ENCODE measurements at places on chromosomes 7 and 10.

DNA sequence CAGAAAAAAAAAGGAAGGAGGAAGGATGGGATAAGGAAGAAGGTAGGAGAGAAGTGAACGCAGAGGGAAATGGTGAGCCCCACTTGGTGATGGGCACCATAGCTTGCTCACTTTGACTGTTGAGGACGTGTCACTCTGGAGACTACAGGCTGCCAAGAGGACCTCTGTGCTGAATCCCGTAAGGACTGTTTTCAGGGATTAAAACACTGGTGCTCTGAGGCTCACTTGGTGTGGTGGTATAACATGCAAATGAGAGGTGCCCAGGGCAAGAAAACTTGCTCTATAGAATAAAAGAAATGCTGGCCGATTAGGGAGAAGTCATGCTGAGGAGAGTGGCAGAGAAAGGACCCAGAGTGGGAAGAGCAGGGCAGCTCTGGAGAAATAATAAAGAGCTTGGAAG, 5.3 kb upstream of the IL2RA start:
- no peak for DNase-seq

- DNase-seq = no peak
Measured at GRCh38 chr7:21718391-21718790, 175.6 kb downstream of the DNAH11 start.

DNA sequence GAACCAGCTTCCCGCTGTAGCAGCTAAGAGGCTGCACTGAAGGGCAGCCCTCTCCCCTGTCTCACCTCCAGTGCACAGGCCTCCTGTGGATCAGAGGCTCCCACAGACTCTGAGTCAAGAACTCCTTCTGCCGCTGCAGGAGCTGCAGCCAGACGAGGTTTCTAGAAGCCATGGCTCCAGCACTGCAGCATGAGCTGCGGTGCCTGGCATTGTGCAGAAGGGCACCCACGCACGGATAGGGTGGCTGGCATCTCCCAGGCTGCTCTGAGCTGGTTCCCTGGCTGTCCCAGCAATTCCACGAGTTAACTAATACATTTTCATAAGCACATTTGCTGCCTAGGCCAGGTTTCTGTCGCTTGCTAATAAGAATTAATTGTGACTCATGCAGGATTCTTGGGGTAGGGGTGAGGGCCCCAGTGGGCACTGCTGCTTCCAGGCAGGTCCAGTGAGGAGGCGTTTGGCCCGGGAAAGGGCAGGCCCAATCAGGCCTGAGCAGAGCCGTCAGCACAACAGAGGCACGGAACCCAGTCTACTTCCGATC, 594.2 kb downstream of the DNAJB6 start:
- no peak for DNase-seq

- DNase-seq = no peak
Measured at GRCh38 chr7:66768865-66769832, 28.6 kb downstream of the RABGEF1 start.

DNA sequence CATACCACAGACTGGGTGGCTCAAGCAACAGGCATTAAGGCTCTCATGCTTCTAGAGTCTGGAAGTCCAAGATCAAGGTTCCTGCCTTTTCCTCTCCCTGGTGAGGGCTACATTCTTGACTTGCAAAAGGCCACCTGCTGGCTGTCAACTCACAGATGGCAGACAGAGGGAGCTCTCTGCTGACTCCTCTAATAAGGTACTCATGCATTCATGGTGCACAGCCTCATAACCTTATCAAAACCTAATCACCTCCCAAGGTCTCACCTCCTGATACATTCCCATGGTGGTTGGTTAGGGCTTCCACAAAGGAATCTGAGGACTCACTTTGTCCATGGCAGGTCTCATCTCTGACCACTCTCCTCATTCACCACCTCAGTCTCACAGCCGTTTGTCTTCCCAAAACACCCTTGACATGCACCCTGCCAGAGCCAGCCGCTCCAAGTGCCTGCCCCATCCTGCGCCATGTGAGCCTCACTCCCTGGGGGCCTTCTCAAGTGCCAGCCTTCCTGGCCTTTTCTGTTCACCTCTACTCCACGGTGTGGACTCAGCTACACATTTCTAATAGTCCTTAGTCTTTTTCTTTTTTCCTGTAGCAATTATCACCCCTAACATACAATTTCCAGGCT, 400.3 kb upstream of the ADARB2 start:
- DNase-seq = no peak

GRCh38 chr7:37230221-37230620, 218.4 kb downstream of the ELMO1 start:
- no peak for DNase-seq

DNA sequence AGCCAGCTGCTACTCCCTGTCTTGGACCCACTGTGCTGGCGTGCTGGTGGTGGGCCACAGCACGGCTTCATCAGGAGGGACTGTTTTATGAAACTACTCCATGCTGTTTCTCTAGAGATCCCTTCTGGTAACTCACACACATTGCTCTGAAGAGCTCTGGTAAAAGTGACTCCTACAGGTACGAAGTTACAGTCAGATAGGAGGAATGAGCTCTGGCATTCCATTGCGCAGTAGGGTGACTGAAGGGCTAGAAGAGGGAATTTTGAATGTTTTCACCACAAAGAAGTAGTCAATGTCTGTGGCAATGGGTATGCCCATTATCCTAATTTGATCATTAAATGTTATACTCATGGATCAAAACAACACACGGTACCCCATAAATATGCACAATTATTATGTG, 609 bp downstream of the MAT1A start:
- DNase-seq = no peak

- no peak for DNase-seq
Measured at GRCh38 chr7:134013249-134013648, 113.9 kb upstream of the LRGUK start.

GRCh38 chr10:101446071-101446470, 92.1 kb downstream of the BTRC start:
- no peak for DNase-seq

- DNase-seq = no peak
Measured at GRCh38 chr10:96700374-96701099, 19.8 kb downstream of the PIK3AP1 start.

- DNase-seq = no peak
Measured at GRCh38 chr10:62017491-62017870, 116.0 kb downstream of the ARID5B start.

DNA sequence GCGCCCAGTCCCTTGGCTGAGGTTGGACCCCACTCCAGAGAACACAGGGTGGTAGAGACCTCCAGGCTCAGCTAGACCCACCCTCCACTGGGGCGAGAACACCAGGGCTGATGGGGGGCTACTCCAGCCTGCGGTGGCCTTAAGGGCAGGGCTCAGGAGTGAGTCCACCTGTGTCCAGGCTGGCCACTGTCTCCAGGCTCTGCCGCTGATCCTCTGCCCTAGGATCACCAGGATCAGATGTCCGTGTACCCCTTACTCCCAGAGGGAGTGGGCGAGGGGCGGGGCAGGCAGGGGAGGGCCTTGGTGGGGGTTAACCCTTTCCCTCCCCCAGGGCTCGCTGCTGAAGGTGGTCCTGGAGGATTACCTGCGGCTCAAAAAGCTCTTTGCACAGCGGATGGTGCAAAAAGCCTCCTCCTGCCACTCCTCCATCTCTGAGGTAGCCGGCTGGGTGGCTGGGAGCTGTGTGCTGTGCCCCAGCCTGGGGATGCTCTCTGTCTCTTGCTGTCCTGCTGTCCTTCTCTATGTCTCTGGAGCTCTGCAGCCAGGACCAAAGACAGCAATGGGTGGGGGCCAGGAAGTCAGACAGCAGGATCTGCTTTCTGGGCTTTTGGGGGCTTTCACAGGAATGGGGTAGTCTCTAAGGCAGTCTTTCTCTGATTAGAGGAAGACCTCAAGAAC, 38.0 kb downstream of the PSAP start:
- no peak for DNase-seq

DNA sequence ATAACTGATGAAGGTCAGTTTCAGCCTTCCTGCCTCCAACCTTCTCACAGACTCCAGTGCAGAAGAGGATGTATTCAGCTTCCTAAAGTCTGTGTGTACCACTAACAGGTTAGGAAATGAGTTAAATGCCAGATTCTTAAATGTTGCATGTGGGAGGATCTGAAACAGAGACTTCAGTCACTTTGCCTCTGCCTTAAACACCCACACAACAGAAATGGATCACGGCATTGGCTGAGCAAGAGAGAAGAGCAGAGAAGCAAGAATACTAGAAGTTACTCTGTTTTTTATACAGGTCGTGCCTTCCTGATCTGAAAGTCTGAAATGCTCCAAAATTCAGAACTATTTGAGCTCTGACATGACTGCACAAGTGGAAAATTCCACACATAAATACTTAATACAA, 98.9 kb upstream of the ARHGAP21 start:
- DNase-seq = peak; percentile 7

DNA sequence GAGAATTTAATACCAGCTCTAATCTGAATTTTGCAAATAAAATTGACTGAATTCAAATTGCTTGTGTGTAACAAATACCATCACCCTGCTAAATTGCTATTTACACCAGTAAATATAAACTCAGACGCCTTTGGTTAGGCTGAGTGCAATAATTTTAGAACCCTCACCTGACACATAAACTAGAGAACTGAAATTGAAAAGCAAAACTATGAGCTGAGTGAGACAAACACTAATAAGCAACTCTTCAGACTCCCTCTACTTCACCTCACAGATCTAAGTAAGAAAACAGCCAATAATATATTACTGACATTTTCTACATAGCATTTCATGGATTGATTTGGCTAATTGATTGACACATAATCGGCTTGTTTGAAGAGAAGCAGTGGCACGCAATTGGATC, 621.2 kb downstream of the REEP3 start:
- DNase-seq = no peak

DNA sequence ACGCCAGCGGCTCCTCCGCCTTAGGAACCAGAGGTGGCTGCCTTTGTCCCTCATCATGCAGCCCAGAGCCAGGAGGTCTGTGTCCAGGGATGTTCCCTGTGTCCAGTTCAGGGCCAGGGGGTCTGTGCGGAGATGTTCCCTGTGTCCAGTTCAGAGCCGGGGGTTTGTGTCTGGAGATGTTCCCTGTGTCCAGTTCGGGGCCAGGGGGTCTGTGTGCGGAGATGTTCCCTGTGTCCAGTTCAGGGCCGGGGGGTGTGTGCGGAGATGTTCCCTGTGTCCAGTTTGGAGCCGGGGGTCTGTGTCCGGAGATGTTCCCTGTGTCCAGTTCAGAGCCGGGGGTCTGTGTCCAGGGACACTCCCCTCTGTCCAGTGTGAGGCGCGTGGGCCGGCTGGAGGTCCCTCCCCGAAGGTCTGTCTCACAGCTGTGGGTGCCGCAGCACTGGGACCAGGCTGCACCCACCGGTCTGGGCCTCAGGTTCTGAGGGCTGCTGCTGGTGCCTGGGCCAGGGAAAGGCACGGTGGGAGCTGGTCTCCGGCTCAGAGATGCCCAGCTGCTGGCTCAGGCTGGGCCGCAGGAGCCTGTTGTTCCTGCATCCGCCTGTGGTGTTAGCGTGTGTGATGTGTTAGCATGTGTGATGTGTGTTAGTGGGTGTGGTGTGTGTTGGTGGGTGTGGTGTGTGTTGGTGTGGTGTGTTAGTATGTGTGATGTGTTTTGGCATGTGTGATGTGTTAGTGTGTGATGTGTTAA, 67.9 kb upstream of the CFAP46 start:
- DNase-seq = no peak

- DNase-seq = no peak
Measured at GRCh38 chr7:158850545-158851102, 5.7 kb upstream of the DYNC2I1 start.

GRCh38 chr7:74582447-74583039, 75.0 kb upstream of the GTF2I start:
- DNase-seq = no peak

GRCh38 chr7:72217151-72217550, 195.0 kb downstream of the CALN1 start:
- no peak for DNase-seq

DNA sequence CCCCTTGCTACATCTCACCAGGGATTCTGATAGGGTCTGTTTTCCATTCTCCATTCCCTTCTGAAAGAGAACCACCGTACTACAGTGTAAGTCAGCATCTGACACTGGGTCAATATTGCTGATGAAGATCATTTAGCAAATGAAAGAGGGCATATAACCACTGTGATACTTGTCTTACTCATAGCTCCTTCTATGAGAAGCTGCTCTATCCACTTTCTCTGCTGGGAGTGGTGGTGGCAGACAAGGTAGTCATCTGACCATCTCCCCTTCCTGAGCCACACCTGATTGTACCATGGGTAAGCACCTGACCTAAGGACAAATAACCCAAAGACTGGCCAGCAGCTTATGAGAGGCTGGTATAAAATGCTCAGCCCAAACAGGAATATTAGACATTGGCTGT, 220.4 kb downstream of the DOCK4 start:
- DNase-seq = no peak

DNA sequence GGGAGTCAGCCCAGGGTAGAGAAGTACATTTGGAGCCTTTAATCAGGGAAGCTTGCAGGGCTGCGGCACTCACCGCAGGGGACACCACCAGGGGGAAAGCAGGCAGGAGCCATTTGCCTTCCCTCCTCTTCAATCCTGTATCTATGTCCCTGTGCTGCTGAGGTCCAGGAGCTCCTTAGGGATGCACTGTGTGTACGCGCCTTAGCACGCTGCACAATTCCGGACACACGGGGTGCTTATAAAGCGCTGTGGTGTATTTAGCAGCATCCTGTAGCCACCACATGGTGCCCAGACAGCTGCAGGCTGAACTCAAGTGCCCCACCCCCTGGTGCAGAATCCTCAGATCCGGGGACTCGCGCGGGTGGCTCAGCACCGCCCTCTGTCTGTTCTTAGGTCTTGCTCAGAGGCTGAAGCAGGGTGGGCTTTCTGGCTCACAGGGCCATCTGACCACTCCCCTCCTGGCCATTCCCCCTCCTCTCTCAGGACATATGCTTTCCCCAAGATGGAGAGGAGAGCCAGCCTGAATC, 421.4 kb downstream of the SDK1 start:
- no peak for DNase-seq

All from stimulated activated CD4-positive, alpha-beta T cell treated with anti-CD3 and anti-CD28 coated beads, Interleukin-1b, Interleukin-23, amount 100 ng/mL, for 24 hours (primary cell).